C1 segment of cervical spinal cord (tissue), 14 donors: ENCODE measurements at places on chromosomes 2 and 18.
A peak's percentile ranks its signal among the peaks of the same experiment; 100 is the strongest.

GRCh38 chr2:10481666-10482157 lies 33.6 kb upstream of the ODC1 start:
- no peak for DNase-seq

DNA sequence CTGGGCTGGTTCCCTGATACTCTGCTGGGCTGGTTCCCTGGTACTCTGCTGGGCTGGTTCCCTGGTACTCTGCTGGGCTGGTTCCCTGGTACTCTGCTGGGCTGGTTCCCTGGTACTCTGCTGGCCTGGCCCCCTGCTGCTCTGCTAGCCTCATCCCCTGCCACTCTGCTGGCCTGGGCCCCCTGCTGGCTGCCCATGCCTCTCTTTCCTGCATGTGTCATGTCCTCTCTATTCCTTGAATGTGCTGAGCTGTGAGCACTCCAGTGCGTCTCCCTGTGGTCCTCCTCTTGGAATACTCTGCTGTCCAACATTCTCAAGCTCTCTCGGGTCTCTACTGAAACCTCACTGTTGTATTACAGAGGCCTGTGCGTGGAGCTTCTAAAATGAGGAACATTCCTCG lies 216.3 kb downstream of the RNF144A start:
- DNase-seq = no peak

DNA sequence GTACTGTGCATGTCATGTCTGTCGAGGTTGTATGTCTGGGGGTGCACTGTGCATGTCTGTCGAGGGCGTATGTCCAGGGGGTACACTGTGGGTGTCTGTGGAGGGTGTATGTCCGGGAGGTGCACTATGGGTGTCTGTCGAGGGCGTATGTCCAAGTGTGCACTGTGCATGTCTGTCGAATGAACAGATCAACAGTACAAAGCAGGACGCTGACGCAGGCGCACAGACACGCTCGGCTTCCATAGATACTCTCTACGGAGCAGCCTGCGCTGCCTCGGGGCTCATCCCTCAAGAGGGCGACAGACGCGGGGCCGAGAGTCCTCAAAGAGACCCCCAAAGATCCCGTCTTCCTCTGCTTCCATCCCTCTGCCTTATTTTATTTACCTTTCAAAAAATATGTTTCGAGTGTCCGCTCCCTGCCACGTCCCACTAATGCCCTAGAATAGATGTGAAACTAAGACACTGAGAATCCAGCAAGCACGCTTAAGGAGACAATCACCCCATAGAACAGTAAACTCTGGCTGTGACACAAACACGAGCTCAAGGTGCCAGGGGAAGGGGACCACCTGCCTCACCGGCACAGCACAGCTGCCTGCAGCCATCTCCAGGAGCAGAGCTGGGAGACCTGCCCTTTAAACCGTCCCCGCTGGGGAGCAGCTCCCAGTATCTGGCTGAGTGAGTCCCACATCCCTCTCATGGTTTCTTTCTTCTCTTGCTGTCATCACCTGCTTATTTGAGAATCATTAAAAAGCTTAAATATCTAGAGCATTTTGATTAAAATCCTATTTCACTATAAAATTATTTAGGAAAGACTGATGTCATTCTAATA lies 250.5 kb upstream of the MYT1L start:
- DNase-seq = no peak

GRCh38 chr2:11305338-11305737 lies 39.1 kb downstream of the ROCK2 start:
- no peak for DNase-seq

DNA sequence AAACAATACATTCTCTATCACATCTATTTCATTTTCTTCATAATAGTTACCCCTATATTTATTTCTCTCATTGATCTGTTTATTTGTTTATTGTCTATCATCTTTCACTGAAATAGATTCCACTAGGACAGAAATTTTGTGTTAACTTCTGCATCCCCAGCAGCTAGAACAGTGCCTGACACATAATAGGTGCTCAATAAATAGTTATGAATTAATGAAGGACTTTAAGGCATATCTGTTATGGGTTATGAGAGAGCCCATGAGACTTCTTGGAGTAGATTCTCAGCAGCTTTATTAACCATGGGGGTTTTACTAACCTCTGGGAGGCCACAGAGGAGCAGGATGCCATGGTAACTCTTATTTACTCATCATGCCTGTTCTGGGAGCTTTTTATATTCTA lies 144.6 kb downstream of the CDC42EP3 start:
- no peak for DNase-seq

DNA sequence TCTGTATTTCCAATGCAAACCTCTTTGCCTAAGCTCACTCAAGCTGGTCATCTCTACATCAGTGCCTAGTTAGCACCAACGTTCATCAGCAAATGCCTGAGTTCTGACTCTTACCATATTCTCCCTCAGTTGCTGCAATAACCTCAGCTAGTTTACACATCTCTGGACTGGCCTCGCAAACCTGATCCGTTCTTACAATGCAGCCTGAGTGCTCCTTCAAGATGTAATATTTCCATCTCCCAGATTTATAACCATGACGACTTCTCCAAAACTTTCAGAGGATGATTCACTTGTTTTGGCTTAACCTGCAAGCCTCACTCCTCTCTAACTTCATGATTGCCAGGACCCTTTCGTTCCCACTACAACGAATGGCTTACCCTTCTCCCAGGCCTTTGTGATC lies 69.7 kb downstream of the DIPK1C start:
- DNase-seq = no peak

DNA sequence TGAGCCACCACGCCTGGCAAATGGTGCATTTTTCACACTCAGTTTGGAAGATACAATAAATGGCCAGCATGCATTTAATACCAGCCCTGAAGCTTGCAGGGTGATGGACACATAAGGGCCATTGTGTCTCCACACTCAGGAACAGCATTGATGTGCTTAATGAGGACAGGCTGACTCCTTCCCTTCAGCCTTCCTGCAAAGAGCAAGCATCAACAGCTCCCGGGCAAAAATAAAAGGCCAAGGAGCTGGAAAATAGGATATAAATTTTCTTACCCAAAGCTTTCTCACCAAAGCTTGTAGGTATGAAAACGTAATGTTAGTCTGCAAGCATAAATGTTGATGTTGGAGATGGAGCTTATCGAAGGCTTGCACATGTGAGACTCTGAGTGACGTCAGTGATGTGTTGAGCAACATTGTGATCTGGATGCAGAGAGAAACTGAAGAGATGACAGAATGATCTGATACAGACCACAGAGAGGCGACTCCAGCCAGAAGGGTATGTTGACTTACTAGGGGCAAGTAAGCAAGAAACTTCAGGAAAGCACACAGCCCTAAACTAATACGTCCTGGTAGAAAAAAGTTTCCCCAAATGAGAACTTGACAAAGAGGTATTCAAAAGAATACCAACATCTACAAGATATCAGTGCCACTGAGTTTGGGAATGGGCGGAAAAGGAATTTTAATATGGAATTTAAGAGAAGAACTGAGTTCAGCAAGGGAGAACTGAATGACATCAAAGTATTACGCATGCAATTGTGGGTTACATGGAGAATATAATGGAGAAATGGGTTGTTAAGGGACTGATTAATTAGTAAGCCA lies 256.5 kb downstream of the TGIF1 start:
- no peak for DNase-seq

DNA sequence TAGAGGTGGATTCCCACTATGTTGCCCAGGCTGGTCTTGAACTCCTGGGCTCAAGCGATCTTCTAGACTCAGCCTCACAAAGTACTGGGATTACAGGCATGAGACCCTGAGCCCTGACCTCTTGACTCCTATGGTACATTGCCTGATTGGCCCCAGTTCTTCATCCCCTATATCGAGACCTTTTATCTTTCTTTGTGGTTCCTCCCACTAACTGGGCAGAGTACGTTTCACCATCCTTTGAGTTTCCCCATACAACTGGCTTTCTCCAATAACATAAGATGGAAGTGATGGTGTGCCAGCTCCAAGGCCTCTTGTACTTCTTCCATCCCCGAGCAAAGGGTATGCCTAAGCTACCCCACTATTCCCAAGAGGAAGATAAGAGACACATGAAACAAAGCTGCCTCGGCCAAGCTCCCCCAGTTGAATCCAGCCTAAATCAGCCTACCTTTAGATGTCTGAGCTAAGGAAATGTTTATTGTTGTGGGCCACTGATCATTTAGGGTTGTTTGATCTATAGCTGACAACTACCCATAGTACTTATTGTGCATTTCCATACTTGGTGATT lies 8.3 kb upstream of the TMEM247 start:
- no peak for DNase-seq

DNA sequence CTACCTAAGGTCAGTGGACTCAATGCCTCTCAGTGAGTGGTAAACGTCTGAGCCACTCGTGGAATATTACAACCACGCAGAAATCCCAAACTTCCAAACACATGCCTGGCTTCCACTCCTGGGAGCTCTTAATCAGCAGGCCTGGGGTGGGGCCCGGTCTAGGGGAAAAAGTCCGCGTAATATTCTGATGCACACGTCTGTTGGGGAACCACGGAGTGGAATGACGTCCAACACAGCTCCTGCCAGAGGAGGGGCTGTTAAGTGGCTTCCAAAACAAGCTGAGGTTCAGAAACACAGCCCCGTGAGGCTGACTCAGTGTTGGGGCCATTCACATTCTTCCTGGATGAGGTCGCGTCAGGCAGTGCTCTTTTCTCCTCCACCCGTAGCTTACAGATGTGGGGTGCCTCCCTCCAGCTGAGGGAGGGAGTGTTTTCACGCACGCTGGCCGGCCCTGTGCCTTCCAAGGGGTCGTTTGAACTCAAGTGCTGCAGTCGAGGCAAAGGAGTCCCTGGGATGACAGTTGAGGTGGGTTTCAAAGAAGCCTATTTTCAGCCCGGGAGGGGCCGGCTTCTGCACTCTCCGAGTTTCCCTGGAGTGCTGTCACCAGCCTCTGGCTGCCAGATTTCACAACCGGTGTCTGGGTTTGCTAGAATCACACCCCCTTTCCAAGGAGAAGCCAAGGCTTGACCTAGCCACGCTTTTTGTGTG lies 73.1 kb downstream of the ACKR3 start:
- DNase-seq = no peak

- DNase-seq = no peak
Measured at GRCh38 chr2:233418761-233419546, 64.7 kb downstream of the DGKD start.

- no peak for DNase-seq
Measured at GRCh38 chr2:236612737-236613136, 43.1 kb downstream of the ACKR3 start.

DNA sequence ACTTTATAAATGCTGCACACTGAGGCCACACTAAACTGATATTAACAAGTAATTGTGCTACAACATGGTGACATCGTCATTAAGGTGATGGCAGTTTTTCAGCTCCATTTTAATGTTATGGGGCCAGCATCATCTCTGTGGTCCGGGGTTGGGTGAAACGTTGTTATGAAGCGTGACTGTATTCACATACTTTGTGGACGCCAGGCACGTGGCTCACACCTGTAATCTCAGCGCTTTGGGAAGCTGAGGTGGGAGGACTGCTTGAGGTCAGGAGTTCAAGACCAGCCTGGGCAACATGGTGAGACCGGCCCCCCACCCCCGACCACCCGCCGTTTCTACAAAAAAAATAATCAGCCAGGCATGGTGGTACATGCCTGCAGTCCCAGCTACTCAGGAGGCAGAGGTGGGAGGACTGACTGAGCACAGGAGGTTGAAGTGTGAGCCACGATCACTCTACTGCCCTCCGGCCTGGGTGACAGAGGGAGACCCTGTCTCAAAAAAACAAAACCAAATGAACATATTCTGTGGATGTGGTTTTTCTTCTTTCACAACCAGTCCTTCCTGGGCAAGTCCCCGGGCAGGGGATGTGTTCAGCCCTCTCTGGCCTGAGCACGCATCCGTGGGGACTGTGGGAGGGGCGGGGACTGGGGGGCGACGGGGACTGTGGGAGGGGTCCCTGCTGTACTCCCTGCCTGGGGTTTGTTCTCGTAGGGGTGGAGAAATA lies 12.9 kb upstream of the GAL3ST2 start:
- no peak for DNase-seq

GRCh38 chr2:60554646-60555065 lies 1.2 kb upstream of the BCL11A start:
- peak; percentile 42 for DNase-seq

- no peak for DNase-seq
Measured at GRCh38 chr2:102660574-102660973, 41.2 kb downstream of the SLC9A2 start.

GRCh38 chr2:235843591-235844395 lies 324.4 kb downstream of the GBX2 start:
- DNase-seq = no peak

DNA sequence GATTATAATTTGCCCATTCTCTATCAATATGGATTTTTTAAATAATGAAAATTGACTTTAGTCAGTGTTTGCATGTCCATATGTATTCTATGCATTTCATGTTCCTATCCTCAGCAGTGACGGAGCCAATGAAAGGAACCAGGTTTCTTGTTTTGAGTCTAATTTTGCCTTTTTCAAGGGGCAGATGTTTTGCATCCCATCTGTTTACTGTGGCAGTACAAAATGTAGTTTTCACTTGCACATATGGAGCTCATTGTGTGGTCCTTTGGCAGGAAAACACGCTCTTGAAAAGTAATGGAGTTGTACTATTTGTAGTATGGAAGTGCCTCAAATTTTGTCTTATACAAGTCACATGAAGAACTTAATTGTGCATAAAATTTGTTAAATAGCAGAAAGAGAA lies 127.8 kb downstream of the AGPS start:
- DNase-seq = no peak

DNA sequence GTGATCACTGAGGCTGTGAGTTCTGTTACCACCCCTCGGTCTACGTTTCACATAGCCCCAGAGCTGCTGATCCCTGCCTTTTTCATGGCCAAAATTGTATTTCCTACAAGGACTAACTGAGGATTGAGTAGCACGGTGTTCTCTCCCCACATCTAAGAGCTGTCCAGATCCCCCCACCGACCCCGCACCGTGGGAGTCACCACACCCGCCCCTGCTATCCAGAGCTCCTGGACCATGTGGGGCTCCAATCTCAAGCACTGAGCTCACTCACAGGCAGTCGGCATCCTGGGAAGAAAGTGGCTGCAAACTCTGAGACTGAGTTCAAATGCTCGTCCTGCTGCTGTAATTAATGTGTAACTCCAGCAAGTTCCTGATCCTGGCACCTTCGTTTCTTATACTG lies 9.7 kb downstream of the SIX2 start:
- no peak for DNase-seq

DNA sequence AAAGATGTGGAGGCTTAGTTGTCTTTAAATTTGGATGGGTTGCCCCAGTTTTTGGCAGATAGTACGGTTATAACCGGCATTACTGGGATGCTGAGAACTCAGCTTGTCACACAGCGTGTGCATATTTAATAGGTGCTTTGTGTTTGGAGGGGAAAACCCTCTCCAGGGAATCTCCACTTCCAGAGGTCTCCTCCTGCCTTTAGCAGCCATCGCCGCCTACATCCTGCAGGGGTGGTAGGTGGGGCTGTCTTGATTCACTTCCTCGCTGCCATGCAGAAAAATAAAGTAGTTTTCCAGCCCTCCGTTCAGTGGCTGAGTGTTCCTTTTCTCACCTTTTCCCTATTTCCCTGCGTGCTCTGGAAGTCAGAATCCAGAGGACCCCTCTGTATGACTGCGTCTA lies 76.4 kb downstream of the ITGB1BP1 start:
- no peak for DNase-seq

DNA sequence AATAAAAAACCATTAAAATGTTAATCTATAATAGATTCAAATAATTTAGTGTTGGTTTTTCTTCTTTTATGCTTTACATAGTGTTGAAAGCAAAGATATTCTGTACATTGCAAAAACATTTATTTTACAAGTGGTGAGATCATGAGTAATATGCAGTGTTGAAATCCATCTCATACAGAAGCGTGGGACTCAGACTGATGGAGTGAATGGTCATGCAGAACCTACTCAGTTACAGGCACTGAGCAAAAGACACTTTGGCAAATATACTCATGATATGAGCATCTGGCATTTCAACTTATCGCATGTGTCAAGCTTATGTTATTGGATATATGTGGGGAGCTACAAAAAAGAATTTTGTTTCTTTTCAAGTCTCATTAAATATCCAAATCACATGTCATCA lies 620.2 kb upstream of the NETO1 start:
- DNase-seq = no peak
